ENCODE measurements at places on chromosomes 6 and 20.

DNA sequence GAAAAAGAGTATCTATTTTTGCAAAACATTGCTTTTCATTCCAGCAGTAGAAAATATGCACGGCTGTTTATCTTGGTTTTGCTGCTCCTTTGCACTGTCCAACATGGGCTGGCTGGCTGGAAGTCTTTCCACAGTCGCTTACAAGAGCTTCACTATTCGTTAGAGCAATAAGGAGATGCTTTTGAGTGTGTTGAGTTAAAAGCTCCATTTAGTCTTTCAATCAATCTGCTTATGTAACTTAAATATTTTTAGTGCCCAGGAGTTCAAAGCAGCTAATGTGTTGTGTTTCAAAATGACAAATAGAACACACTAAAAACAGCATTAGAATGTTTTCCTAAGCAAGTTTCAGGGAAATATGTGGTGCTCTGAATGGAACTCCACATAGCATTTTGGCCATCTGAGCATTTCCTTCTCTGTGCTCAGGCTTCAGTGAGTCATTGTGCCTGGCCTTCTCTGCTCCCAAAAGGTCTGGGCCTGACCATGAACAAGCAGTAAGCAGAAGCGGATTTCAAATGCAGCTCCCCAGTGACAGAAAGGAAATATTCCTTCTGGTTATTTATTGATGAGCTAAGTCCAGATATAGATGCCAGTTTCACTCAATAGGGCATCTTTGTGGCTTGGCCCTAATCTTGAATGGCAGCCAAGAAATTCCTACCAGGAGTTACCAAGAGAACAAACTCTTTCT lies 580.3 kb downstream of the TENT5A start:
- DNase-seq: peak; percentile 17

DNA sequence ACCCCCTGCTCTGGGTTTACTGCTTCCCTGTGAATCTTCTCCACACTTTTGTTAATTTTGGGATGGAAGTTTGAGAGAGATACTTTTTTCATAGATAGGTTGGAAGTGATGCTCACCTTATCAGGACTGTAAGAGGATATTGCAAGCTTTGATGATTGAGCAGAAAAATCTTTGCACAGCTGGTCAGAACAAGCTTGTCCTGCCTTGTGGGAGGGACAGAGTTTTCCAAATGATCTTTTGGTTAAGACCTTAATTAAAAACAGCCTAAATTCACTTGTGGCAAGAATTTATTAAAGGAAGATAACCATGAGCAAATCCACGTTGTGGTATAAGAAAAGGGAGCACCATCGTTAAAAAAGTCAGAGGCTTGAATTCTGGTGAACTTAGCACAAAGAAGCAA lies 32.2 kb downstream of the E2F3 start:
- DNase-seq: no peak

GRCh38 chr6:87281426-87281825 lies 41.0 kb upstream of the SMIM8 start:
- no peak for DNase-seq

DNA sequence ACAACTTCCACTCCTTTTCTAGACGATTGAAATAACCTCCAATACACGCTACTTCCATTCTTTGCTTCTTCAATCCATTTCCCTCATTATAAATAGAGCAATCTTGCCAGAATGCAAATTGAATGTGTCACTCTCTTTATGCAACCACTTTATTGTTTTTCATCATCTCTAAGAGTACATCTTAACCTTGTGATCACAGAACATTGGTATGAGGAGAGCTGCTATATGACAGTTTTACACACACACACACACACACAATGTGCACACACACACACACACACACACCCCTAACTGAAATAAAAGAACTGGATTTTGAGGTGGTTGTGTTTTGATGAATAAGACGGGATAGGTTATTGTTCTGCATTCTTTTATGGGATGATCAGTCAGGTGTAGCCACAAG lies 187.0 kb downstream of the HDGFL1 start:
- DNase-seq: no peak

- DNase-seq: no peak
Measured at GRCh38 chr6:19880066-19880465, 42.9 kb downstream of the ID4 start.

All from HS-27A (cell line).